Brain pericyte (primary cell): ENCODE measurements at places on chromosomes 5 and 9.

GRCh38 chr9:9216934-9217333 lies 1395.9 kb downstream of the PTPRD start:
- no peak for DNase-seq

DNA sequence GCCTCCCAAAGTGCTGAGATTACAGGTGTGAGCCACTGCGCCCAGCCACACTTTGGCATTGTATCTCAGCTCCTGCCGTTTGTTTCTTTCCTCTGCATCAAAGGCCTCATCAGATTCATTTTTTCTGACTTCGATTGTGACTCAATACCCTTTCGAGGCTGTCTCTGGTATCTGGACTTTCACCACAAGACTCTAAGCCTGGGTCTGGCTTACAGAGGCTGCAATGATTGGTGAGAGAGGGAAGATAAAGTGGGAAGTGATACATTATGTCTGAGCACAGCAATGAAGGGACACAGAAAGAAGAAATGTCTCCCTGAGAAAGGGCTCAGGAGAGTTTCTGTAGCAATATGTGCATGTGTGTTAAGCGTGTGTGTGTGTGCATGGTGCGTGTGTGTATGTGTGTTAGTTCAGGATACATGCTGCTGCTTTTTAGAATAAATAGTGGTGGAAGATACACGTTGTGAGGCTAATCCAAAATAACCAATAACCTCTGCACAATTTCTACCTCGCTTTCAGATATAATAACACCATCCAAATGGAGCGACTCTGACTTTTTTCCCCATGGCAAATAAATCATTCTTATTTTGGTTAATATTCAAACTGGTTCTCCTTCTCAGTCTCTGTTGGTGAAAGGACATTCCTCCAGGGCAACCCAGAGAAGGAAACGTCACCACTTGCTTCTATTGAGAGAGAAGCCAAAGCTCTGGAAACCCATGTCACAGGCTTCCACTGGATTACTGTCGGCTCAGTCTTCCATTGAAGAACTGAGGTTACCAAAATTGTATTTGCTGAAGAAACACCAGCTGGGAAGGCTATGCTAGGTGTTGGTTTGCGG lies 8.1 kb upstream of the DAB2 start:
- no peak for DNase-seq

- DNase-seq, result no peak
Measured at GRCh38 chr9:70262948-70263347, 4.2 kb downstream of the SMC5 start.

GRCh38 chr9:94010980-94011533 lies 55.9 kb upstream of the BARX1 start:
- DNase-seq, result no peak
